ENCODE measurements at places on chromosomes 6 and 20. TPM values are rescaled to one million over a fixed set of nuclear protein-coding genes. Genes with fewer than 3 reads are reported as not detected.

The GMNN gene
- total RNA-seq: 91.8 TPM

The NHSL1 gene
- total RNA-seq: 13.3 TPM

The PACRG gene
- 0.52 TPM for total RNA-seq

The GRM1 gene
- total RNA-seq: 0.14 TPM

The RBBP8NL gene
- not detected for total RNA-seq

The PLTP gene
- total RNA-seq: 87.3 TPM

The SMOC2 gene
- 0.18 TPM for total RNA-seq

The PDYN gene
- total RNA-seq: 0.15 TPM

The FRK gene
- total RNA-seq: 0.10 TPM

The LRRC73 gene
- not detected for total RNA-seq

The APOM gene
- total RNA-seq: 3.3 TPM

The AVP gene
- not detected for total RNA-seq

The PGBD1 gene
- 6.3 TPM for total RNA-seq

The SLC13A3 gene
- total RNA-seq: 6.9 TPM

The NOX3 gene
- total RNA-seq: not detected

The KDM1B gene
- total RNA-seq: 6.8 TPM

The TMEM200A gene
- total RNA-seq: 4.2 TPM

The CEP162 gene
- 3.3 TPM for total RNA-seq

The SMPDL3A gene
- 1.8 TPM for total RNA-seq

The LPIN3 gene
- 6.7 TPM for total RNA-seq

The PRR18 gene
- 0.11 TPM for total RNA-seq

The RAD21L1 gene
- total RNA-seq: not detected

The MAFB gene
- 2.4 TPM for total RNA-seq

The LAMP5 gene
- total RNA-seq: 1.4 TPM

The MICA gene
- 12.0 TPM for total RNA-seq

The GSTA3 gene
- not detected for total RNA-seq

The SRMS gene
- 0.21 TPM for total RNA-seq

The FLRT3 gene
- total RNA-seq: 3.2 TPM

The NRSN1 gene
- not detected for total RNA-seq

The TRMT6 gene
- 9.8 TPM for total RNA-seq

The E2F1 gene
- 57.8 TPM for total RNA-seq

The ZNF391 gene
- total RNA-seq: 3.1 TPM

The QKI gene
- total RNA-seq: 155 TPM

The COL11A2 gene
- 0.48 TPM for total RNA-seq

The L3MBTL1 gene
- total RNA-seq: 6.3 TPM

The ACTL10 gene
- 1.4 TPM for total RNA-seq

The MSH5 gene
- 19.5 TPM for total RNA-seq

The PGC gene
- not detected for total RNA-seq

The OVOL2 gene
- 7.8 TPM for total RNA-seq

The SCUBE3 gene
- 0.45 TPM for total RNA-seq

The SLC35D3 gene
- 0.42 TPM for total RNA-seq

The KHDRBS2 gene
- 3.7 TPM for total RNA-seq

The HMGN4 gene
- total RNA-seq: 93.0 TPM

The AGPAT4 gene
- 10.4 TPM for total RNA-seq

The PI16 gene
- total RNA-seq: not detected

The CNKSR3 gene
- total RNA-seq: 8.7 TPM

The ANGPT4 gene
- 0.11 TPM for total RNA-seq

The TBX18 gene
- total RNA-seq: under 0.01 TPM

The GCNT2 gene
- total RNA-seq: 52.5 TPM

The CDKN1A gene
- total RNA-seq: 0.55 TPM

Measured in H7 (cell line).